ENCODE measurements at places on chromosomes 12 and 14.

DNA sequence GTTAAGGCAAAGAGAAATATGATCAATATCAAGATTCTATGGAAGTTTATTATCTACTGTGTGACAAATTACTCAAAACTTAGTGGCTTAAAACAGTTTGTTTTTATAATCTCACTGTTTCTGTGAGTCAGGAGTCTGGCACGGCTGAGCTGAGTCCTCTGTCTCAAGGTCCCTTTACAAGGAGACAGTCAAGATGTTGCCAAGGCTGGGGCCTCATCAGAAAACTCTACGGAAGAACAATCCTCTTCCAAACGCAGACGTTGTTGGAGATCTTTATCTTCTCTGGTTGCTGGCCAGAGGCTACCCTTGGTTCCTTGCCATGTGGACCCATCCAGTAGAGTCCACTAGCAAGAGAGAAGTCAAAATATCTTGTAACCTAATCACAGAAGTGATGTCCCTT, 100.6 kb upstream of the CCND2 start:
- DNase-seq: peak; percentile 26

DNA sequence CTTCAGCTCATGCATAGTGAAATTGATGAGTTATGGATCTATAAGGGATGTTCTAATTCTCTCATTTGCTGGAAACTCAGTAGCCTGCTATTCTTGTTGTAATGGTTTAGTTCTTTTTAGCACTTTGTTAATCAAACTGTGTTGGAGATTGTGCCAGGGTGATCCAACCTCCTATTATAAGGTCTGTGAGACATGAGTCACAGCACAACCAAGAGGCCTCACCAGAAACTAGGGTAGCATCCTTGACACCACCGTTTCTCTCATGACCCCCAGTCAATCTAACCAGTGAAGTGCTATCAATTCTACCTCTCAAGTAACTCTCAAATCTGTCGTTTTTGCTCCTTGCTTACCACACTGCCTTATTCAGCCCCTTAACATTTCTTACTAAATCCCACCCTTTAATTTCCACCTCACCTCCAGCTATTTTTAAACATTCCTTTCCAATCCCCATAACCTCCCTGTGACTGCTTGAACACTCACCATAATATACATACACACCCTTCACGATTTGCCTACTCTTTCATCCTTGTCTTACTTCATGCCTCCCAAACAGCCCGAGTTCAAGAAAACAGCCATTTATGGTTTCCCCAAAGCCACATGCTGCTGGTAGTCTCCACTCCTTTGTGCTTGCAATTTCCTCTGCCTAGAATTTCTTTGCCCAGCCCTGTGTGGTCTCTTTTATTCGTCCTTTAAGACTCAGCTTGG, 53.9 kb upstream of the NUDT4 start:
- peak; percentile 44 for DNase-seq

DNA sequence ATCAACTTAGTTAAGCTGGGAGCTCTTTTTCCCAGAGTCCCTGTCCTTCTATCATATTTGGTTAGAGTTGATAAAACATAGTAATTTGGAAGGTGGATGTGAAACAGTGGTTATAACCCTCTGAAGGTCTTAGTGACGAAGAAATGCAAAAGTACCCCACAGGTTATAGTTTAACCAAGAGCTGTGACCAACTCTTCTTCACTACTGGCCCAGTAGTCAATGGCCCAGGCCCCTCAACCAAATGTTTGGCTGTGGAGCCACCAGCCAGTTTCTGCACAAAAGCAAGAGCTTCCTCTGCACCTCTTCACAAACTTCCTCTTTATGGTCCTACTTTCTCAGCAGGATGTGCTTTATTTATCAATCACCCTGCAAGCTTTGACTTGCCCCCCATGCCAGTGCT, 132.6 kb downstream of the BMP4 start:
- DNase-seq: no peak

- no peak for DNase-seq
These were observed 101.0 kb downstream of the SINHCAF start for GRCh38 chr12:31224768-31225448.

- DNase-seq: peak; percentile 91
These were observed 411.0 kb downstream of the LRIG3 start for GRCh38 chr12:58509116-58509885.

DNA sequence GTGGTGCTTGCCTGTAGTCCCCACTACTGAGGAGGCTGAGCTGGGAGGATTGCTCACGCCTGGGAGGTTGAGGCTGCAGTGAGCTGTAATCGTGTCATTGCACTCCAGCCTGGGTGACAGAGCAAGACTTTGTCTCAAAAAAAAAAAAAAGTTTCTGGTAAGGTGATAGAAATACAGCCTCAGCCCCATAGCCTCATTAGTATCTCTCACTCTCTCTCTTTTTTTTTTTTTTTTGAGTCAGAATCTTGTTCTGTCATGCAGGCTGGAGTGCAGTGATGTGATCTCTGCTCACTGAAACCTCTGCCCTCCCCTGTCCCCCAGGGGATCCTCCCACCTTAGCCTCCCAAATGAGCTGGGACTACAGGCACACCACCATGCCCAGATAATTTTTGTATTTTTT, 19.2 kb downstream of the MTHFD1 start:
- DNase-seq: no peak

DNA sequence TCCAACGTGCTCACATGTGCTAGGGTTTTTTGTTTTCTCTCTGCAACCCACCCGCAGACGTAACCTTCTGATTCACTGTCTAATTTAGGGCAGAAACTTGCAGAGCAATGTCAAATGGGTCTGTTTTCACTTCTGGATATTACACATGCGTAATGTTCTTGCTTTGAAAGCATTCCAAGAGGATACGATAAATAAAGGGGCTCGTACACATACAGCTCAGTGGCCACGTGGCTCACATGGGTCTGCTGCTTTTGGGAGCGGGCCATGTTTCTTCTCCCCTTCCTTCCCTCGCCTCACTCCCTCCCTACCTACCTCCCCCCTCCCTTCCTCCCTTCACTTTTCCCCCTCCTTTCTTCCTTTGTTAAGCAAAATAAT, 23.4 kb downstream of the CACNA1C start:
- DNase-seq: peak; percentile 85

DNA sequence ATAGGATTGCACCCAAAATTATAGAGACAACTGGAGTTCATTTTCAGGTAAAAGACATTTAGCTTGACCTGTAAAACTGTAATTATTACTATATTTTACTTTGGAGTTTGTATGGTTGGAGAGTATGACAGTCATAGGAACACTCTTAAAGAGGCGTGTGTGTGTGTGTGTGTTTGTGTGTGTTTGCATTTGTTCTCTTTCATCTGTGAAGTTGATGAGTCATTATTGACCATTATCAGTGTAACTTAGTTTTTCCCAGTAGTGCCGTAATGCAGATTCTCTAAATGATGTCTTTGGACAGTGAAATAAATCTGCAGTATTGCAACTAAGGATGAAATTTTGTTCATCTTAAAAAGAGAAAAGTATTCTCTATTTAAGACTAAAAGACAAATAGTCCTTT, 13.0 kb downstream of the WASHC4 start:
- DNase-seq: peak; percentile 16

- no peak for DNase-seq
These were observed 1144.1 kb downstream of the LRFN5 start for GRCh38 chr14:42750771-42751170.

DNA sequence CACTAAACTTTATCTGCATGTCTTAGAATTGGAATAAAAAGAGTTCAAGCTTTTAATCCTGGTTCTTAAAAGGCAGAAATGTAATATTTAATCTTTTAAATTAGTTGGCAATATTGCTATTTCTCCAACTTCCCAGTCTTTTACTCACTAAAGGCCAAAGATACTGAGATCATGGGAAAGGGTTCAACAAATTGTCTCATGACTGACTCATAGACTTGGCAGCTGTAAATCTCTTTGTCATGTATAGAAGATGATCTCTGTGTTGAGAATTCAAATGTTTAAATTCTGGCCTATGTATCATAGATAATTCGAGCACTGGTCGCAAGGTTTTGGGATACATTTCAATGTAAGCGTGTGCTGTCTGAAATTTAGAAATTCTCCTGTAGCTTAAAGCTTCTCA, 40.1 kb upstream of the STRAP start:
- DNase-seq: peak; percentile 98

DNA sequence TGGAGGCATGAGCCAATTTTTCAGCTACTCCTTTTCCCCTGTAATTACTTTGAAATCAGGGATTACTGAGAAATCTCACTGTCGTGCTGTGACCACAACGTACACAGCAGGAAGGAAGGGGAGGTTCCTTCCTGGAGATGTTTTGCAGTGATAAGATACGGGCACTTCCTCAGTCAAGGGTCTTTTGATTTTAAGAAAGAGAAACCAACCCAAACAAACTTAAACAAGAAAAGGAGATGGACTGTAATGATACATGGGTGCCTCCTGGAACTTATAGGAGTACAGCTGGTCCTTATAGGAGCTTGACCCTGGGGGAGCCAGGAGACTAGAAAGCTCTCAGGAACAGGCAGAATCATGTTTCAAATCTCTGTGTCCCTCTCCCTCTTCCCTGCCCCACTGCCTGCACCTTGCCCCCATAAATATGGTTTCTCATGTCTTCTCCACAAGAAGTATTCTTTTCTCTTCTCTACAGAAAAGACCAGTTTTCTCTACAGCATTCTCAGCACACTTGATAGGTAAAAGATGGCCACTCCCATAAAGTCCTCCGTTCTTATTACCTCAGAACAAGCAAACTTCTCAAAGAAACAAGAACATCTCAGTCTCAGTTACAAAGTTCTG, 281.1 kb upstream of the AMIGO2 start:
- no peak for DNase-seq

DNA sequence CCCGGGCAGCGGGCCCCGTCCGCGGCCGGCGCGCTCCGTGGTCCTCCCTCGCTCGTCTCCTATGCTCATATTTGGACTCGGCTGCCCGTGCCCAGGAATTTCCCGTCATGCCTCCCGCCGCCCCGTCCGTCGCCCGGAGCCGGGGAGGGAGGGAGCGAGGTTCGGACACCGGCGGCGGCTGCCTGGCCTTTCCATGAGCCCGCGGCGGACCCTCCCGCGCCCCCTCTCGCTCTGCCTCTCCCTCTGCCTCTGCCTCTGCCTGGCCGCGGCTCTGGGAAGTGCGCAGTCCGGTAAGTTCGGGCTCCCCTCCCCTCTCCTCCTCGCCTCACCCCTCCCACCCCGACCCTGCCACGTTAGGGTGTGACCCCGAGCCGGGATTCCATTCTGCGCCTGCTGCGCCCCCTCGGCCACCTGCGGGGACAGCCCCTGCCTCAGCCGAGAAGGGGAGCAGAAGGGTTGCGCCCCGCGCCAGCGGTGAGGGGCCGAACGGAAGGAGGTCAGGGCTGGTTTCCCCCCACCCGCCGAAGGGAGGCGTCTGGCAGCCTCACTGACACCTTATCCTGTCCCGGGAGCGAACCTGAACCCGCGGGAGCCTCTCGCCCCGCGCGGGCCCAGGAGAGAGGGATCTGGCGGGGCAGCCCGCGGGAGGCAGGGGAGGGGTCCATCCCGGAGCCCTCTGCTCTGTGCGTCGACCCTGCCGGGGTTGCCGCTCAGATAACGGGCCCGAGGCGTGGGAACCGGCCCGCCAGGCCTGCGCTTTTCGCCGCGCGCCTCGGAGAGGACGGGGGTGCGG, at the start of gene MSRB3:
Gene MSRB3, plus strand, starts transcription at position 108 of the 793 bp plus-strand sequence. CDS start 29,897 bp downstream, outside the sequence.
- DNase-seq: peak; percentile 70

DNA sequence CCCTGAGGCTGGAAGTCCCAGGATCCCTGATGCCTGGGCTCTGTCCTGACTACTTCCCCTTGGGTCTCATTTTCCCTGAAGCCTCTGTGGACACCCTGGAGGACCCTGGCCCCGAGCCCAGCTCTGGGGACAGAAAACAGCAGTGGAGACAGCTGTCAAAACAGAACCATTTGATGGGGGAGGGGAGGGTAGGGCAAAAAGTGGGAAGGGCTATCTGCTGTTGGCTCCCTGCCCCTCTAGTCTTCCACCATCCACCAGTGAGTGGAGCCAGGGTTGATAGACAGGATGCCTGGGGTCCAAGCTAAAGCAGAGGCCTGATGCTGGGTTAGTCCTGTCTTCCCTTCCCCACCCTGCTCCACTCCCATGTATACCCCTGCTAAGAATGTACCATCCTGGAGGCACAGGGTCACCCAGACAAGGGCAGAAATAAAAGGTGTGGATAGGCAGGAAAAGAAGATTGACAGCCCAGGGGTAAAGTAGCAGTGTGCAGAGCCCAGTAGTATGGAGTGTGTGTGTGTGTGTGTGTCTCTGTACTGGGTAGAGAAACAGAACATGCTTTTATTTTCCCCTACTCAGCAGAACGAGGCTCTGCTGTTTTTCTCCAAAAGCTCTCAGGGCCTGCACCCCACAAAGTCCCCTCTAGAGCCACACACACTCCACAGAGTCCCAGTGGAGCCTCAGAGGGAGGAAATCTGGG, 9.8 kb downstream of the ZNF385A start:
- no peak for DNase-seq

DNA sequence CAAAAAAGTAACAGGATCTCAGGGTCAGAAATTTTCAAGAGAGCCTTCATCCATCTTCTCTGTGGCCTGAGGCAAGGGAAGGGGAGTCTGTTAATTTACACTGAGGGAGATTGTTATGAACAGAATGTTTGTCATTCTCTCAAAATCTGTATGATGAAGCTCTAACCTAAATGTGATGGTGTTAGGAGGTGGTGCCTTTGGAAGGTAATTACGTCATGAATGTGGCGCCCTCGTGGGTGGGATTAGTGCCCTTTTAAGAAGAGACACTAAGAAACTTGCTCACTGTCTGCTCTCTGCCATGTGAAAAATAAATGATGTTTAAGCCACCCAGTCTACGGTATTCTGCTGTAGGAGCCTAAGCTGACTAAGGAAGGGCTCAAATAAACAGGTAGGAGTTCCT, 521.6 kb downstream of the SNAPC1 start:
- DNase-seq: no peak

- DNase-seq: no peak
These were observed 240.3 kb upstream of the PLEKHG7 start for GRCh38 chr12:92462527-92462926.

- peak; percentile 79 for DNase-seq
These were observed 485.0 kb downstream of the PRKD1 start for GRCh38 chr14:29442696-29443095.

- no peak for DNase-seq
These were observed 14.5 kb upstream of the TESPA1 start for GRCh38 chr12:54998958-54999510.

- no peak for DNase-seq
These were observed 44.3 kb upstream of the TMPO start for GRCh38 chr12:98471085-98471484.

DNA sequence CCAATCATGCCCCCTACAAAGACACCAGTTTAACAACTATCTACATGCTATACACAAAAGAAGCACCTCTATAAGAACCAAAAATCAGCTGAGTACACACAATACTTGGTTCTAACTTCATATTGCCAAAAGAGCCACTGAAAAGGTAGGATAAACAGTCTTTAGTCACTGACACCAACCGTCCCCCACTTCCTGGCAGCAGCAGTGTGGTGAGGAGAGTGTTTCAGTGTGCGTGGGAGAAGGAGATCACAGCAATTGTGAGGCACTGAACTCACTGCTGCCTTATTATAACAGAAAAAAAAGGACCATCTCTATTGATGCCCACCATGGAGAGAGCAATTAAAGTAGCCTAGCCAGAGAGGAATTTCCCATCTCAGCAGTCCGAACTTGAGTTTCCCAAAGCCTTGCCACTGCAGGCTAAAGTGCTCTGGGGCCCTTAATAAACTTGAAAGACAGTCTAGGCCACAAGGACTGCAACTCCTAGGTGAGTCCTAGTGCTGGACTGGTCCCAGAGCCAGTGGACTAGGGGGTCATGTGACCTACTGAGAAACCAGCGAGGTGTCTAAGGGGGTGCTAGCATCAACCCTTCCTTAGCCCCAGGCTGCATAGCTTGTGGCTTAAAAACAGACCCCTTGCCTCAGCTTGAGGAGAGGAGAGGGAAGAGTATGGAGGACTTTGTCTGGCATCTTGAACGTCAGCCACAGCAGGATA, 37.1 kb upstream of the LMNTD1 start:
- no peak for DNase-seq

Measured in IMR-90 (cell line).